Kasumi-1 (cell line): ENCODE measurements at places on chromosomes 13 and 19.

- DNase-seq, result no peak
These were observed 597.9 kb upstream of the PCDH9 start for GRCh38 chr13:67827992-67828391.

GRCh38 chr19:14146789-14147216 is 10.4 kb upstream of the ASF1B start:
- peak; percentile 5 for DNase-seq

DNA sequence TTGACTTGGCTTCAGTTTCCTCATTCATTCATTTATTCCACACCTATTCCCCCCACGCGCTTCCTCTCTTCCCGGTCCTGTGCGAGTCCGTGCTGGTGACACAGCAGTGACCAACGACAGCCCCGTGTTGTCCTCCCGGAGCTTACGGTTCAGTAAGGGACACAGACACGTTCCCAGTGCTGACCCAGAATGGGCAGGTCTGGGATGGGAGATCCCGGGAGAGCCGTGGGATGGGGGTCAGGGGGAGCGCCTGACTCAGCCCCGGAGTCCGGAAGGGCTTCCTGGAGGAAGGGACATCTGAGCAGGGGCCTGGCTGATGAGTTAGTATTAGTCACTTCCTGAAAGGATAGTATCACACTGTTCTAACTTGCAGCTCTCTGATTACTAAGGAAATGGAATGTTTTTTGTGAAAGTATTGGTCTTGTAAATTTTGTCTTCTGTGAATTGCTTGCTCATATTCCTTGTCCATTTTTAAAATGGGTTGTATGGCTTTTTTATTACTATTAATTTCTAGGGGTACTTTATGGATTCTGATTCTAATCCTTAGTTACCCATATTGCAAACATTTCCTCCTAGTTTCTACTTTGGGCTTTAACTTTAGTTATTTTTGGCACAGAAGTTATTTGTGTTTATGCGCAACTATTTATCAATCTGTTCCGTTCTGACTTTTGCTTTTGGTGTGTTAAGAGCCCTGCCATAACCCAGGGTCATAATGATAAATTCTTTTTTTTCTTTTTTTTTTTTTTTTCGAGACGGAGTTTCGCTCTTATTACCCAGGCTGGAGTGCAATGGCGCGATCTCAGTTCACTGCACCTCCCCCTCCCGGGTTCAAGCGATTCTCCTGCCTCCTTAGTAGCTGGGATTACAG is 708 bp upstream of the ERCC1 start:
- peak; percentile 83 for DNase-seq

DNA sequence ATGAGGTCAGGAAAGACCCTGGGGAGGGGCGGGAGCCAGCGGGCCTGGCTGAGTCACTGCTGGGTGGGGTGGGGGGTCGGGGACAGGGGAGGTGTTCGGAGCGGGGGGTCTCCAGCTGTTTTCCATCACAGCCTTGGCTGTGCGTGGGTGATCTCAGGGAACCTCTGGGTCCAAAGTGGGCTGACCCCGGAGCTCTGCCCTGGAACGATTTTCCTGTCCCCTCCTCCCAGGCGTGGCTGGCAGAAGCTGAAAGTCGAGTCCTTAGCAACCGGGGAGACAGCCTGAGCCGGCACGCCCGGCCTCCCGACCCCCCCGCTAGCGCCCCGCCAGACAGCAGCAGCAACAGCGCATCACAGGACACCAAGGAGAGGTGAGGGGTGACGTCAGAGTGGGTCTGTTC is 10.6 kb downstream of the TRIP10 start:
- DNase-seq, result no peak

DNA sequence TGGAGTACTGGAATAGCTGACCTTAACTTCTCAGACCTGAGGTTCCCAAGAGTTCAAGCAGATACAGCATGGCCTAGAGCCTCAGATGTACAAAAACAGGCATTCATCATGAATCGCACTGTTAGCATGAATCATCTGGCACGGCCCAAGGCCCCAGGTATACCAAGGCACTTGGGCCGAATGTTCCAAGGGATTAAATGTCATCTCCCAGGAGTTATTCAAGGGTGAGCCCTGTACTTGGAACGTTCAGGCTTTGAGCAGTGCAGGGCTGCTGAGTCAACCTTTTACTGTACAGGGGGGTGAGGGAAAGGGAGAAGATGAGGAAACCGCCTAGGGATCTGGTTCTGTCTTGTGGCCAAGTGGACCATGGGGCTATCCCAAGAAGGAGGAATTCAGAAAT is 6.3 kb downstream of the KLK3 start:
- DNase-seq, result no peak

DNA sequence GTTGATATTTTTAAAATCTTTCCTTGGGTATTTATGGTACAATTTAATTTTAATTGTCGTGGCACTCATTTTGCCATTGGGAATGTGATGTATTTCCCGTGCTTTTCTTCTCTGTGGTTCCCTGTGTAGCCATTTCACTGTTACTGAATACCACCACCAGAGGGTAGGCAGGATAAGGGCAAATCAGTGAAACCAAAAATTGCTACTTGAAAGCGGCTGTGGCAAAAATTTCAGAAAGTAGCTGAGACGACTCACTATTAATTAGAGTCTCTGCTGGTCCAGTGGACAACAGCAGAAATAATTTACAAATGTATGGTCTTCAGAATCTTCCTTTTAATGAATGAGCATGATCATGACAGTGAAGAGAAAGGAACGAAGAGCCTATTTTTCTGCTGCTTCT is 34.4 kb upstream of the MIR17HG start:
- DNase-seq, result no peak

DNA sequence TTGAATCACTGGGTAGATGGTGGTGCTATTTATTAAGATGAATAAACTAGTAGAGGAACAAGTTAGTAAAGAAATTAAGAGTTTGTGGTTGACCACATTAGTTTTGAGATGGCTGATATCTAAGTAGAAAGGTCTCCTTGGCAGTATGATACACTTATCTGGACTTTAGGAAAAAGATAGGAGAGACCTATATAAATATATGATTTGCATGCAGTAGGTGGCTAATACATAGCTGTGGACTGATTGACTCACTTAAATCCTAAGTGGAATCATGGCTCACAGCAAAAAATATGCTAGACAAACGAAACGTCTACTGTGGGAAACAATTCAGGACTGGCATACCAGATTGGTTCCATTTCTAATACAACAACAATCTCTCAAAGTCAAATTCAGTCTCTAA is 92.0 kb downstream of the CAB39L start:
- DNase-seq, result no peak

DNA sequence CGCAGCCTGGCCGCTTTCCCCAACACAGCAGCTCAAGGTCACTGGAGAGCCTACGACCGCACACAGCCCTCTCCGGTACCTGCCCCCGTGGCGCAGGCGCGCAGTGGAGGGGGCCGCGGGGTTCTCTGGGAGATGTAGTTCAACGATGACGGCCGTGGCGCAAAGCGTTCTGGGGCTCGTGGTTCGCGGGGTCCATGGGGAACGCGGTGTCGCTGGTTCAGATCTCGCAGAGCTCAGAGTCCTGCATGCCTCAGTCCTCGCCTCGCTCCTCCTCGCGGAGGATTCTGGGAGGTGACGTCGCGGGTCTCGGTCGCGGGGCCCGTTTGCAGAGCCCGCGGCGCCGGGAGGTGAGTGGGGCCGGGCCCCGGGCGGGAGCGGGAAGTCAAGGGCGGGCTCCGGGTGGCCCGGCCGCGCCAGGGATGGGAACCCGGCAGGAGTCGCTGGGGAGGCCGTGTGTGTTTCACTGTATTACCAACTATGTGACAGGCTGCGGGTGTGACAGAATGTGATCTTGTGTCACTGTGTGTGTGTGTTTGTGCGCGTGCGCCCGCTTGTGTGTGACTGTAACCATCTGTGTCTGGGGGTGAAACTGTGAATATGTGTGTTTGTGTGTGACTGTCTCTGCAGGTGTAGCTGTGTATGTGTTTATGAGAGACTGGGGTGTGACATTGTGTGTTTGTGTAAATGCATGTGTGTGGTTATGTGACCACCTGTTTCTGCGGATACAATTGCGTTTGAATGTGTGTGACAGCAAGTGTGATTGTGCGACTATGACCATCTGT is at the start of gene ZNF527:
Gene ZNF527 (plus strand): TSS at position 220 of the 782 bp plus-strand sequence. CDS start 3,100 bp downstream, outside the sequence.
- DNase-seq, result peak; percentile 96

GRCh38 chr19:29630655-29631054 is 24.6 kb downstream of the POP4 start:
- DNase-seq, result no peak

DNA sequence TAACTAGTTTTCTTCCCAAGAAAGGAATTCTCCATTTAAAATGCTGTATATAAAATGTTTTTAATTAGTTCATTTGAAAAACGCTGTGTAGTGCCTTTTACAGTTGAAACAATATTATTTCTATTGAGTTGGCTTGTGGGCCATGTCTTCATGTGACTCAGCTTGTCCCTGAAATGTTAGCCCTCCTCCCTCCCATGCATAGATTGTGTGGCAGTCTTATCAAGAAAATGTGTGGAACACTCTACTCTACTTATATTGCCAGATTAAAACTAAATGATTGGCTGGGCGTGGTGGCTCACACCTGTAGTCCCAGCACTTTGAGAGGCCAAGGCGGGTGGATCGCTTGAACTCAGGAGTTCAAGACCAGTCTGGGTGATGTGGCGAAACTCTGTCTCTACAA is 33.4 kb downstream of the TFDP1 start:
- DNase-seq, result no peak

DNA sequence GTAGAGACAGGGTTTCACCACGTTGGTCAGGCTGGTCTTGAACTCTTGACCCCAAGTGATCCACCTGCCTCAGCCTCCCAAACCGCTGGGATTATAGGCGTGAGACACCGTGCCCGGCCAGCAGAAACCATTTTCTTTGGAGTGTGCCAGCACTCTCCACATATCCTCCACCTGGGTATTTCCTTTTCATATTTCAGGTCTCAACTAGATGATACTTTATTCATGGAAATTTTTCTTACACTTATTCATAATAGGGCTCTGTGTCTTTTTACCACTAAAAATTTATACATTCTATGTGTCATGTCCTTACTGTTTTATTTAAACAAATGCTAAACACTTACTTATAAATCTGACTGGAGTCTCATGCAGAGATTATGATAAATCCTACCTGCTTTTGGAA is 305.9 kb downstream of the PCDH20 start:
- DNase-seq, result no peak

GRCh38 chr19:32058131-32058530 is 287.3 kb upstream of the ZNF507 start:
- DNase-seq, result no peak

GRCh38 chr13:109114991-109115390 is 485.6 kb downstream of the MYO16 start:
- no peak for DNase-seq

GRCh38 chr19:48433337-48433736 is 12.4 kb upstream of the GRWD1 start:
- peak; percentile 60 for DNase-seq

DNA sequence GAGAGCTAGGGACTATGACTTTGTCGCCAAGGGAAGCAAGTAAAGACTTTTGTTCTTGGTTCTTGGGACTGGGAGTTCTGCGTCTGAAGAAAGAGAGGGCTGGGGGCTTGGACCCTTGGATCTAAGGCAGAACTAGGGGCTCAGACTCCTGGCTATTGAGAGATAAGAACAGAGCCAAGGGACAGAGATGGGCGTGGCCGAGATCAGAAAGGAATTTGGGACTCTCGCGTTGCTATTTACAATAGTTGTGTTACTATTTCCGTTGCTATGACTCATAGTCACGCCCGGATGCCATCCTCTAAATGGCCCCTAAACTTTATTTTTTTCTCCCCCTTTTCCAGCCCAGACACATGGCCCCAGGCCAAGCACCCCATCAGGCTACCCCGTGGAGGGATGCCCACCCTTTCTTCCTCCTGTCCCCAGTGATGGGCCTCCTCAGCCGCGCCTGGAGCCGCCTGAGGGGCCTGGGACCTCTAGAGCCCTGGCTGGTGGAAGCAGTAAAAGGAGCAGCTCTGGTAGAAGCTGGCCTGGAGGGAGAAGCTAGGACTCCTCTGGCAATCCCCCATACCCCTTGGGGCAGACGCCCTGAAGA is 759 bp downstream of the PPP1R15A start:
- peak; percentile 89 for DNase-seq

GRCh38 chr19:2719920-2720776 is 1.0 kb downstream of the DIRAS1 start:
- DNase-seq, result no peak
